ENCODE measurements at places on chromosomes 12 and 14. TPM values are rescaled to one million over a fixed set of nuclear protein-coding genes. Genes with fewer than 3 reads are reported as not detected.

The TIGAR gene
- polyA plus RNA-seq: 3.5 TPM

The NPFF gene
- not detected for polyA plus RNA-seq

The GDF3 gene
- not detected for polyA plus RNA-seq

The STAB2 gene
- polyA plus RNA-seq: not detected

The SIX1 gene
- polyA plus RNA-seq: not detected

The NELL2 gene
- 0.49 TPM for polyA plus RNA-seq

The KCNA1 gene
- not detected for polyA plus RNA-seq

The DPPA3 gene
- not detected for polyA plus RNA-seq

The GLT1D1 gene
- 0.13 TPM for polyA plus RNA-seq

The TAS2R30 gene
- polyA plus RNA-seq: not detected

The ENDOU gene
- not detected for polyA plus RNA-seq

The TAS2R8 gene
- not detected for polyA plus RNA-seq

The PRH2 gene
- polyA plus RNA-seq: not detected

The ARHGEF25 gene
- polyA plus RNA-seq: not detected

The FERMT2 gene
- not detected for polyA plus RNA-seq

The P2RX7 gene
- 1.6 TPM for polyA plus RNA-seq

The ATG101 gene
- polyA plus RNA-seq: 22.7 TPM

The CCNB1IP1 gene
- polyA plus RNA-seq: 33.2 TPM

The IL22 gene
- not detected for polyA plus RNA-seq

The NEMF gene
- 46.6 TPM for polyA plus RNA-seq

The TAS2R46 gene
- polyA plus RNA-seq: not detected

The SAMD15 gene
- polyA plus RNA-seq: not detected

The TEX52 gene
- not detected for polyA plus RNA-seq

The NKX2-8 gene
- not detected for polyA plus RNA-seq

The COCH gene
- 2.1 TPM for polyA plus RNA-seq

The P2RX2 gene
- not detected for polyA plus RNA-seq

The CERS5 gene
- 46.9 TPM for polyA plus RNA-seq

The CMTM5 gene
- not detected for polyA plus RNA-seq

The DNAH10 gene
- 0.03 TPM for polyA plus RNA-seq

The MEG3 gene
- polyA plus RNA-seq: 0.18 TPM

The JAG2 gene
- not detected for polyA plus RNA-seq

The IPO4 gene
- 5.4 TPM for polyA plus RNA-seq

The RTL1 gene
- not detected for polyA plus RNA-seq

The CYP27B1 gene
- not detected for polyA plus RNA-seq

The BATF gene
- polyA plus RNA-seq: 12.9 TPM

The SLC6A12 gene
- polyA plus RNA-seq: not detected

The AJUBA gene
- not detected for polyA plus RNA-seq

The OAS2 gene
- polyA plus RNA-seq: 15.4 TPM

The PROX2 gene
- not detected for polyA plus RNA-seq

The NANOG gene
- not detected for polyA plus RNA-seq

The USP5 gene
- 45.1 TPM for polyA plus RNA-seq

The BIN2 gene
- 117 TPM for polyA plus RNA-seq

The EGLN3 gene
- polyA plus RNA-seq: not detected

The SCARB1 gene
- 20.8 TPM for polyA plus RNA-seq

The RPL10L gene
- not detected for polyA plus RNA-seq

The ADAM20 gene
- not detected for polyA plus RNA-seq

The NR2C1 gene
- 11.5 TPM for polyA plus RNA-seq

The ADGRD1 gene
- 2.9 TPM for polyA plus RNA-seq

The MGAT4C gene
- not detected for polyA plus RNA-seq

The CAND1 gene
- polyA plus RNA-seq: 56.9 TPM

The TUBA1C gene
- polyA plus RNA-seq: 29.1 TPM

The PABPN1 gene
- polyA plus RNA-seq: 160 TPM

All from naive B cell (primary cell).